OCI-LY7 (cell line): ENCODE measurements at places on chromosomes 6 and 20.

DNA sequence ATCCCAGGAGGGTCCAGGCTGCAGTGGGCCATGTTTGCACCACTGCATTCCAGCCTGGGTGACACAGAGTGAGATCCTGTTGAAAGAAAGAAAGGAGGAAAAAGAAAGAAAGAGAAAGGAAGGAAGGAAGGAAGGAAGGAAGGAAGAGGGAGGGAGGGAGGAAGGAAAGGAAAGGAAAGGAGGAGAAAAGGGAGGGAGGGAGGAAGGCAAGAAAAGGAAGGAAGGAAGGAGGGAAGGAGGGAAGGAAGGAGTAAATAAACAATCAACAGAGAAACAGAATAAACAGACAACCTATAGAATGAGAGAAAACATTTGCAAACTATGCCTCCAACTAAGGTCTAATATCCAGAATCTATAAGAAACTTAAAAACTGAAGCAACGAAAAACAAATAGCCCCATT lies 11.6 kb upstream of the PHACTR1 start:
- no peak for DNase-seq

DNA sequence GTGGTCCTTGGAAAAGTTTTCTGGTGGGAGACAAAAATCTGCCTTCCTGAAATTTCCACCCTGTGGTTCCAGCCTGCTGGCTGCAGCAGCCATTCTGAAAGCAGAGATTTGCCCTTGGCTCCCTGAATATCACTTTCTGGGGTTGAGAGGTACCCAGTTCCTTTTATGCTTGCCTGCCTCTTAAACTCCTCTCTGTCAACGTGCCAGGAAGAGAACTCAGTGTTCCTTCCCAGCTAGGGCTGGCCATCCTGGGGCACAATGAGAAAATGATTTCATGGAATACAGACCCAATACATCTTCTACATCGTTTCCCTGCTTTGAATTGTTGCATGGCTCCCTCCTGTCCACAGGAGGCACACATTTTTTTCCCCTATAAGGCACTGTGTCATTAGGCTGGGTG lies 1.6 kb upstream of the DSN1 start:
- DNase-seq = no peak

DNA sequence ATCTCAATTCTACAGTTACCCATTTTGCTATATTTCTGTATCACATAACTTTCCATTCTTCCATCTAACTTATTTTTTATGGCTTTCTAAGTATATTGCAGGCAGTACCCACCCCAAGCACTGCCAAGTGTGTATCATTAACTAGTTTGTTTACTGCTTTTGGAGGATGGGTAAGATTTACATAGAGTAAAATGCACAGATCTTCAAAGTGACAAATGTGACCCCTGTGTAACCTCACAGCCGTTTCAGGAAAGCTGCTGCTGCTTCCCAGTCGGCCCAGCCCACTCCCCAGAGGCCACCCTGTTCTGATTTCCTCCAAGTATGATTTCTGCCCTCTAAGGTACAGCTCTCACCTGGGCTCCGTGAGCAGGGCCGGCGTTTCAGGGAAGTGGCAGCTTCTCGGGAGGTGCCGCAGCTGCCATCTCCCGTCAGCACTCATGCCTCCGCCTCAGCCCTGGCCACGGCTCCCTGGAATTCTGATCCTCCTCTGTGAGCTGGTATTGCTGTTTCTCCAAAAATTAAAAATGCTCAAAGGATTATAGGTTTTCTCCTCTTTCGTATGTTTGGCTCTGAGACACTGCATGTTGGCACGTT lies 15.0 kb upstream of the MAP1LC3A start:
- DNase-seq = no peak

DNA sequence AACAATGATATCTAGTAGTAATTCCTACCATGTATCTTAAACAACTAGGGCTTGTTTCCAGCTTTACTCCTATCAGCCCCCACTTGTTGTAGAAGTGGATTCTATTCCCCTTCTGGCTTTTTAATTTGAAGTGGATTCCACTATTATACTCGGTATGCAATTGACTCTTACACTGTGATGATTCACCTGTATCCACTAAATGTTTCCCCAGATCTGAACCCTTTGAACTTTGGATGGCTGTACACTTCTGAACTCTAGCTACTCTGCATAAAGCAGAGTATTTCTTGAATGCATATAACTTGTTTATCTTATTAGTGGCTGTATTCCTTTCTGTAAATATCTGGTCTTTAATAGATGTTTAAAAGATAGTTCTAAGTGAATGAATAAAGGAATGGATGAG lies 538.4 kb upstream of the NRSN1 start:
- DNase-seq = no peak

DNA sequence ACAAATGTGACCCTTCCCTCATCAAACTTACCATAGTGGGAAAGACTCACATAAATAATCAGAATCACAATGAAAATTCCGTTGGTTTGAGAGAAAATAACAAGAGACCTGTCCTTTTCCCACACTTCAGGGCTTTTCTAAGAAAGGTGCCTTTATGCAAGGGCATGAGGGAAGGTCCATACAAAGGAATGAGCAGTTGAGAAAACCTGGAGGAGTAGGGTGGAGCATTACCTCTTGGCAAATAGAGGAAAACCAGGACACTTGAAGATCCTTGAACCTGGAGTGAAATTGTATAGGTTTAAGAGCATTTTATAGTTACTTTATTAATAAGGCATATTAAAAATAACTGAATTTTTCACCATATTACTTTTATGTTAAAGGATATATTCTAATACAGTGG lies 54.3 kb downstream of the UBR2 start:
- no peak for DNase-seq

GRCh38 chr6:108744244-108744972 lies 103.8 kb upstream of the ARMC2 start:
- DNase-seq = no peak
